AG10803 (cell line): ENCODE measurements at places on chromosomes 1 and 21.

DNA sequence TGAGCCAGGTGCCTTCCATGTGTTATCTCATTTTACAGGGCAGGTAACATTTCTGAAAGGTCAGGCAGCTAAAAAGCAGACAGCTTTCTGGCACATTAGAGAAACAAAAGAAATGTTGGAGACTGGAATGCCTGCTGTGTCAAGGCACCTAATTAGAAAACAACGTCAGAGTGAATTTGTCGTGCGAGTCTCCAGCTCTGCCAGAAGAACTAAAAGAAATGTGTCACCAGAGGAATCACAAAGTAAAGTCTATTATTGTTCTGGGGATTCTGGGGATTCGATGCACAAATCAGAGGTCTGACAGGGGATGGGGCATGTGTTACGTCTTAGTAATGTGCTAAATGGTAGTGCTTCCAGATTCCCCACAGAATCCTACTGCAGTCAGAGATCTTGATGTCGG, 89.3 kb downstream of the EDEM3 start:
- DNase-seq: no peak

DNA sequence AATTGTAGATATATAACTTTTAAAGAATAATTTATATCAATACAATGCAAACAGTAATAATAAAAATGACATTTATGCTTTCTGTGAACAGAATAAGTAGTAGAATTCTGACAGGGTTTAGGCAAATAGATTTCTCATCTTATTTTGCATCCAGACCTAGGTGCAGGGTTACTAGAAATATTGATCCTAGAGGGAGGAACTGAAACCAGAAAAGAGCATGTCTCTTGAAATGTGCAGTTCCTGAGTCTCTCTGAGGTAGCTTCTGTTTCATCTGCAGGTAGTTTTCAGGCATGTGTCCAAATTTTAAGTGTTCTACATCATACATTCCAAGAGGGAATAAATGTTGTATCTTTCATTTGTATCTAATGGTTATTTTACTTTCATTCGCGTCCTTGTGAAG, 631.9 kb upstream of the ADGRL4 start:
- DNase-seq: no peak

DNA sequence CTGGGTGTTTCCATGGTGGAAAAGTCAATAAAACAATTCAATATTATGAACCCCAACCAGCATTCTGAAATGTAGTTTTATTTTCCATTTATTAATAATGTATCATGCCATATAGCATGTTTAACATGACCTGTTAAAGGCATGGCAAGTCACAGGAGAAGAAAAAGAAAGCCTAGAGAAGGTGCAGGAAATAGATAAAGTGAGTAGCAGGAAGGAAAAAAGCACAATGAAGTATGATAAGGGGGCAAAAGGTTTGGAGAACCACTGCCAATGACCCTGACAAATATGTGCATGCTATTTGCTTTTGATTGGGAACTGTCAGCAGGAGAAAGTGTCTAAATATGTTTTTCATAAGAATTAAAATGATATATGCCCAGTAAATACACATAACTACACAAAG, 85.6 kb downstream of the HMCN1 start:
- DNase-seq: no peak

- DNase-seq: peak; percentile 33
Measured at GRCh38 chr1:202192770-202193613, 607 bp upstream of the LGR6 start.

- DNase-seq: no peak
Measured at GRCh38 chr1:169829671-169830070, 35.0 kb upstream of the METTL18 start.

DNA sequence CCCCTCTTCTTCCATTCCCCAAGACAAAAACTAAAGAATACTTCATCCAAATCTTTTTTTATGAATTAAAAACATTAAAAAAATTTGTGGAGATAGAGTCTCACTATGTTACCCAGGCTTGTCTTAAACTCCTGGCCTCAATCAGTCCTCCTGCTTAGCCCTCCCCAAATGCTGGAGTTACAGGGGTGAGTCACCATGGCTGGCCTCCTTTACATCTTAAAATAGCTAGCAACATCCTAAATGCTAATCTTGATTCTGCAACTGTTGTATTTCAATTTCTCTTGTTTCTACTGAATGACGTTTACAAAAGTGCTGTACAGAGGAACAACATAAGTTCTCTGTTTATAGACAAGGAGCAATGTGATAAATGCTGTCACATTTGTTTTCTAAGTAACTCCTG, 483.5 kb downstream of the ADGRL2 start:
- no peak for DNase-seq

DNA sequence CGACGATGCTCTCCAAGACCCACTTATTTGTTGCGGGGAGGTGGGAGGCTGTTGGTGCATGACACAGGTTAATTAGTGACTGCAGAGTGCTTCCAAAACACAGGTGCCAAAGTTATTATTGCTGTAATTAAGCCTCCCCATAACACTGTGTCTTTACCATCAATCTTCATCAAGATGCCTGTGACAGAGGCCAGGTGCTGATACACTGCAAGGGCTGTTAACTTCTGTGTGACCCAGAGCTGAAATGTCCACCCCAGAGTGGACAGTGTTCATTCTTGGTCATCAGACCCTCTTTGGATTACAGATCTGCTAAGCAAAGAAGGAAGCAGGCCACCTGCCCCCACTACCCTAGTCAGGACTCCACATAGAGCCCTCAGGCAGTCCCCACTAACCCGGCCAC, 55.5 kb downstream of the CAPN8 start:
- DNase-seq: no peak

DNA sequence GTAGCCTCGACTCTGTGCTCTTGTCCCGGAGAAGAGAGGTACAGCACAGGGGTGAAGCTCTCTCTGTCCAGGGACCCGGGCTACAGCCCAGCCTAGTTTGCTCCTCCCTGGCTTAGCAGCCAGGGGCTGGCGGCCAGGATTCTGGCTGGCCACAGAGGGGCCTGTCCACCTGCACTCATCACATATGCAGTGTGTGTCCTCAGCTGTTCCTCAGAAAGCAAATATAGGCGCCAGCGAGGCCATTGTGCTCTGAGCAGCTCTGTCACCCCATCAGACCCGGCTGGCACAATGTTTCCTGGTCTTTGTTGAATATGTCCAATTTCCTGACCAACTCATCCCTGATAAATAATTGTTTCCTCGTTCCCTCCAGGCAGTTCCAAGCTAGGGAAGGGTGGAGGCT, 28.5 kb downstream of the KCND3 start:
- no peak for DNase-seq

- DNase-seq: peak; percentile 81
Measured at GRCh38 chr21:38839328-38840286, 33.9 kb downstream of the ETS2 start.

GRCh38 chr1:39988618-39989343, 33.8 kb downstream of the MFSD2A start:
- no peak for DNase-seq

DNA sequence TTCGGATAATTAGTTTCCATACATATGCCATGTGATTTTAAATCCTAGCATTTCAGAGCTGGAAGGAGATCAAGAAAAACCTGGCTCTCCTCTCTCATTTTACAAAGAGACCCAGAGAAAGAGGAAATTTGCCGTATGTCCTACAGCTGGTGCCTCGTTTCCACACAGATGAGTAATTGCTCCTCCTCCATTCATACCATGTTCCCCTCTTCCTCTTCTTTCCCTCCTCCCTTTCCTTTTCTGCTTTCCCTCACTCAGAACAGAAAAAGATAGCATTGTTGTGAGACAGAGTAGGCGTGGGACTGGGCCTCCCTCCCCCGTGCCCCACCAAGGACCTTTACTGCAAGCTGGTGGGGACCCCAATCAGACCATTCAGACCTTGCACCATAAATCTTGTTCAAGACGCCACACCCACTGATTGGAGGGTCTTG, 13.7 kb upstream of the SLC44A3 start:
- DNase-seq: peak; percentile 66

GRCh38 chr1:10388387-10388715, 10.5 kb upstream of the PGD start:
- DNase-seq: no peak

DNA sequence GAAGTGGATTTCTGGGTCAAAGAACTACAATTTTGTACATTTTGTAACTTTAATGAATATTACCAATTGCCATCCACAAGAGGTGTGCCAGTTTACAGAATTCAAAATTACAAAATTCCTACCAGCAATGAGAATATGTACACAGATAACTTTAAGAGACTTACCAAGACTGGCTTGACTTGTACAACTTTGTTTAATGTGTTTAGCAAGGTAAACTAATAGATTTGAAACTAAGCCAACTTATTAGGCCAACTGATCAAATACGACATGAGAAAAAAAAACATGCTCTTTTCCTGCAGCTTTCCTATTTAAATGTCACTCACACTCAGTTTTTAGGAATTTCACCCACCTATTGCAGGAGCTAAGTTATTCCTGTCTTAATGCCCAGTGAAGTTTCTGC, 11.4 kb downstream of the EXOC8 start:
- no peak for DNase-seq

- no peak for DNase-seq
Measured at GRCh38 chr1:213260311-213261075, 209.5 kb downstream of the RPS6KC1 start.

GRCh38 chr1:3772715-3773571, at the start of gene SMIM1:
Gene SMIM1 (plus strand): TSS chr1:3772749. CDS start chr1:3775374, 2,625 bp downstream.
- DNase-seq: no peak

DNA sequence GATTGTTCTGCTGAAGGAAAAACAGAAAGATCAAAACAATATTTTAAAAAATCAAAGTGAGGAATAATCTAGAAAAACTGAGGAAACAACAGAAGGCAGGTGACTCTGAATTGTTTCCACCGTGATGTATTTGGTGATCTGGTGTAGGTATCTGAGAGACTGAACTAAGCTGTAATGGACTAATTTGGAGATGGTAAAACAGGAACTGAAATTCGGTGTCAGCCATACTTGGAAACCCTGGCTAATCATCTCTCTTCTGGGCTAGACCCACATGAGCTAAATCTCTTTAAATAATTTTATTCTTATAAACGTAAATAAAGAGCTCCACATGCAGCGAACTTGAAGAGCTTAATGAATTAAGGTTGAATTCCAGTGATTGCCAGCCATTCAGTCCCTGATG, 1226.1 kb downstream of the NCAM2 start:
- DNase-seq: no peak

- peak; percentile 17 for DNase-seq
Measured at GRCh38 chr1:145979746-145980456, 15.4 kb downstream of the POLR3GL start.

DNA sequence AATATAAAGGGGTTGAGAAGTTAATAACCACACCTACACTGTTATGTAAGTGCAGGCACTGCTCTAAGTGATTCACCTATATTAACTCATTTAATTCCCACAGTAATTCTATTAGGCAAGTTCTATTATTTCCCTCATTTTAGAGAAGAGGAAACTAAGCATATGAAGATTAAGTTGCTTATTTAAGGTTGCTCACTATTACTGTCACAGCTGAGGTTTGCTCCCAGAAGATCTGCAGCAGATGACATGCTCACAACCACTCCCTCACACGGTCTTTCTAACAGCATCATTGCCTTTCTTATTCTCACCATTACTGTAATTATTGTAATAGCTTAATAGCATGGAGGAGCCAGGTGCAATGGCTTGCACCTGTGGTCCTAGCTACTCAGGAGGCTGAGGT, 196.4 kb upstream of the GREM2 start:
- no peak for DNase-seq

- DNase-seq: no peak
Measured at GRCh38 chr1:211549092-211549711, 29.8 kb downstream of the SLC30A1 start.

- DNase-seq: peak; percentile 42
Measured at GRCh38 chr21:34511181-34511580, 829 bp downstream of the KCNE1 start.

DNA sequence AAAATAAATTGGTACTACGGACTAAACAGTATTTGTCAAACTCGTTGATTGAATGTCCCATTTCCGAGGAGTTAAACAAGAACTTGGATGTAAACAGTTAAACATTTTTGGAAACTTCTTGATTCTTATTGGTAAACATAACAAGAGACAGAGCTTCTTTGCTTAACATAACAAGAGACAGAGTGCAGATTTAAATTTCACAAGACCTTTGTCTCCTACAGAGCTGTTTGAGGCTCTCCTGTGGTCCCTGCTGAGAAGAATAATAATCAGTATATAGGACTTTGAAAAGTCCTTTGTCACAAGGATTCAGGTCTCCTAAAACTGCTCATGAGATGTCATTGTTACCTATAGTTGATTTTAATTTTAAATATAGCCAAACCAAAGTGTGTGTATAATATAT, 170.6 kb upstream of the C21orf91 start:
- DNase-seq: no peak

- no peak for DNase-seq
Measured at GRCh38 chr1:208043691-208044181, 132.8 kb upstream of the CD34 start.

DNA sequence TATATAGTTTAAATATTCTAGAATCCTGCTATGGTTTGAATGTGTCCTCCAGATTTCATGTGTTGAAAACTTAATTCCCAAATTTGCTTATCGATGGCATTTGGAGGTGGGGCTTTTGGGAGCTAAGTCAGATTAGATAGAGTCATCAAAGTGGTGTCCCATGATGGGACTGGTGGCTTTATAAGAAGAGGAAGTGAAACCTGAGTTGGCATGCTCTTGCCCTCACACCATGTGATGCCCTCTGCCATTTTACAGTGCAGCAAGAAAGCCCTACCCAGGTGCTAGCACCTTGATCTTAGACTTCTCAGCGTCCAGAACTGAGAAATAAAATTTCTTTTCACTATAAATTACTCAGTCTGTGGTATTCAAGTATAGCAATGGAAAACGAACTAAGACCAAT, 111.3 kb downstream of the TGFB2 start:
- DNase-seq: no peak

DNA sequence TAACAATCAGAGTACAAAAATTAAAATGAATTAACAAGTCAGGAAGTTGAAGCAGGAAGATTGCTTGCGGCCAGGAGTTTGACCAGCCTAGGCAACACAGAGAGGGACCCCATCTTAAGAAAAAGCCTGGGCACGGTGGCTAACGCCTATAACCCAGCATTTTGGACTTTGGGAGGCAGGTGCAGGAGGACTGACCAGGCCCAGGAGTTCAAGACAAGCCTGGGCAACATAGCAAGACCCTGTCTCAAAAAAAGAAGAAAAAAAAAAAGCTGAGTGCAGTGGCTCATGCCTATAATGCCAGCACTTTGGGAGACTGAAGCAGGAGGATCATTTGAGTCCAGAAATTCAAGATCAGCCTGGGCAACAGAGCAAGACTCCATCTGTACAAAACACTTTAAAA, 38.5 kb downstream of the TESK2 start:
- no peak for DNase-seq

DNA sequence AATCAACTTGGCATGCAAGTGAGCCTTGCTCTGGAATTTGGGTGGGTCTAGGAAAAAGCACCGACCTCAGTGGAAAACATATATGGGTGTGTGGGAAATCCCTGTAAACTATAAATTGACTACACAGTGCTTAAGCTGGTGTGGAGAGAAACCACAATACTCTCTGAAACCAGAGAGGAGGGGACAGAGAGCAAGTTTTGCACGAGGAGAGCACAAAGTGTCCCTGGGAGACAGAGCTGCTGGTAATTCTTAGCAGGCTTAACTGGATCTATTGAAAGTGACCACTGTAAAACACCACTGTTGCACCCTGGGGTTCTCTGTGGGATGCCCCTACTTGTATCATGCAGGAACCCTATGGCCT, 12.8 kb downstream of the KCNJ15 start:
- no peak for DNase-seq
